ENCODE measurements at places on chromosomes 7 and 10.
A peak's percentile ranks its signal among the peaks of the same experiment; 100 is the strongest.

DNA sequence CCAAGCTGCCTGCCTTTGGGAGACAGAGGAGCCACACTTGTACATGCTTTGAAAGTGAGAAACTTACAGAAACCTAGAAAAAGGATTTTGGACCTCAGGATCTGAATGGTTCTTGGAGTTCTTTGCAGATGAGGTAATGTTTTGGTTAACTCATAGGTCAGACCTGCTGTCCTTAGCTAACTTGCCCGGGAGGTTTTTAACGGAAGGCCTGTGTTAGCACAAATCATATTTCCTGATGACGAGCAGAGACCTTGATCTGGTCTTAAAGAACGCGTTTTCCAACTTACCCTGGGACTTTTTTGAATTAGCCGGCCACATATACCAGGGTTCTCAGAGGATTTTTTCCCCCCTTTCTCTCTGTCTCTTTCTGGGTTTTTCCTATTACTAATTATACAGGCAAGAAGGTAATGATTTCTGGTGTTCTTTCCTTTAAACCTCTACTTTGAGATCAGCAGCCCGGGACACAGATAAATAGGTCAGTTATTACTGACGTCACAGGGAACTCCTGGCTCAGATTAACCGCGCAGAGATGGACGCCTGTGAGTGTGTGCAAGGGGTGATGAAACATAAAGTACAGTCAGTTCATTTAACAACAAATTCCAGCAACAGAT is 101.7 kb upstream of the KLF6 start:
- no peak for DNase-seq

DNA sequence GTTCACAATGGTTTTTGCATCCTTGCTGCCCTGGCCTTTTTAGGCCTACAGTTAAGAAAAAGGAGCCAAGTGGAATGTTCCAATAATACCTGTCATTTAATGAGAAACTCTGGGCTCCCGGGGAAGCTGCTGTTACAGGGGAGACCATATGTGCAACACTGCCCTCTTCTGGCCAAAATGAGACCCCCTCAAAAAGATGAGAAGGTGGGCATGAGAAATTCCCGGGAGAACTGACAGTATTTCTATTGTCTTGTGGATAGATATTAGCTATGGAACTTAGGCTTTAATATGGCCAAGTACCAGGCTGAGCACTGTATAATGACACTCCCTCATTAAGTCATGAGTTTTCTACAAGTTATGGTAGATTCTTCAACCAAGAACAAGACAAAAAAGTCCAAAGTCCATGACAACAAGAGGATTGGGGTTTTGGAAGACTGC is 99.4 kb downstream of the CCDC3 start:
- DNase-seq = no peak

DNA sequence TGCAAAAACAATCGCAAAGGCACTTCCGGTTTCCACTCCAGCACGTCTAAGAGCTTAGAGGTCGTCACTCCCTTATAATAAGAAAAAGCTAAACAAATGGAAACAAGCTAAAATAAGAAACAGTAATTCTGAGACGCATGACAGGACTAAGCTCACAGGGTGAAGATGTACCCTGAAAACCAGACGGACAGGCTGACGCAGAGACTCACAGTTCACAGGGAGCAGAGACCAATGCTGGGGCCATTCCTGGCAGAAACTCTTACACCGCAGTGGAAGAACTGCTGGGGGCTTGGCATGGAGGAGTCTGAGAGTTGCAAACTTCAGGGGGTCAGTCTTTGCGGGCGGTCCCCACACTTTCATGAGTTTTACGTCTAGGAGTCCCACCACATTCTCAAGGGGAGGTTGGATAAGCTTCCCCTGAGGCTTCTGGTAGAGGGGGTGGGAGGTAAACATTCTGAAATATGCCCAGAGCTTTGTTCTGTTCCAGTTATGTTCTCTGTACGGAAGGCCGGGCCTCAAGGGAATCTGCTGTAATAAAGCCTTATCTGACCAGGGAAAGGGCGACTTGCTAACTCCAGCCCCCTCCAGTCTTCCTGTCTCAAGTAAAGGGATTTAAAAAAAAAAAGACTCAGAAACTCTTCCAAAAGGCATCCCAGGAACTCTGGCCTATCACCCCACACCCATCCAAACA is 47.8 kb downstream of the BRI3 start:
- DNase-seq = no peak

GRCh38 chr7:145928937-145929336 is 187.7 kb upstream of the CNTNAP2 start:
- DNase-seq = no peak

DNA sequence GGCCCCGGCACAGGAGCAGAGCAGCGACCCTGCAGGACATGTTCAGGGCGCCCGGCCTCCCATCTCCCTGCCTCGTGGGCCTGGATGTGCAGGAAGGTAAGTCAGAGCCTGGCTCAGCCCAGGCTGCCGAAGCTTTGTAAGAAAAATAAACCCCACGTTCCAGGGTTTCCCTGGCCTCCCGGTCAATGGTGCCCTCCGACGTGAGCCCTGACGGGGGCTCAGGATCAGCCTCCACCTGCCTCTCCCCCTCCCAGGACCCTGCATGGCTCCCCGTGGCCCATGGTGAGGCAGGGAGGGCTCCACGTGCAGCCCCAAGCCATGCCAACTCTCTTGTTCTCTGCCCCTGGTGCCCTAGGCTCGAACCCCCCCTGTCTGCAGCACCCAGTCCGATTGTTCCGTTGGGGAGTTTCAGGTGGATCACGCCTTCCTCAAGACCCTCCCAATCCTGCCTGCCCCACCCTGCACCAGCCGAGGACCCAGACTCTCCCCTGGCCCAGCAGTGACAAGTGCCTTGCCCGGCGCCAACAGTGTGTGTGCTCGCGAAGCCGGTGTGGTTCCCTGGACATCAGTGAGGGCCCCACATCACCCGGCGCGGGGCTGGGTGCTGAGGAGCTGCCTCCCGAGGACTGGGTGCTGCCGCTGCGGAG is 73.2 kb downstream of the PDGFA start:
- no peak for DNase-seq

DNA sequence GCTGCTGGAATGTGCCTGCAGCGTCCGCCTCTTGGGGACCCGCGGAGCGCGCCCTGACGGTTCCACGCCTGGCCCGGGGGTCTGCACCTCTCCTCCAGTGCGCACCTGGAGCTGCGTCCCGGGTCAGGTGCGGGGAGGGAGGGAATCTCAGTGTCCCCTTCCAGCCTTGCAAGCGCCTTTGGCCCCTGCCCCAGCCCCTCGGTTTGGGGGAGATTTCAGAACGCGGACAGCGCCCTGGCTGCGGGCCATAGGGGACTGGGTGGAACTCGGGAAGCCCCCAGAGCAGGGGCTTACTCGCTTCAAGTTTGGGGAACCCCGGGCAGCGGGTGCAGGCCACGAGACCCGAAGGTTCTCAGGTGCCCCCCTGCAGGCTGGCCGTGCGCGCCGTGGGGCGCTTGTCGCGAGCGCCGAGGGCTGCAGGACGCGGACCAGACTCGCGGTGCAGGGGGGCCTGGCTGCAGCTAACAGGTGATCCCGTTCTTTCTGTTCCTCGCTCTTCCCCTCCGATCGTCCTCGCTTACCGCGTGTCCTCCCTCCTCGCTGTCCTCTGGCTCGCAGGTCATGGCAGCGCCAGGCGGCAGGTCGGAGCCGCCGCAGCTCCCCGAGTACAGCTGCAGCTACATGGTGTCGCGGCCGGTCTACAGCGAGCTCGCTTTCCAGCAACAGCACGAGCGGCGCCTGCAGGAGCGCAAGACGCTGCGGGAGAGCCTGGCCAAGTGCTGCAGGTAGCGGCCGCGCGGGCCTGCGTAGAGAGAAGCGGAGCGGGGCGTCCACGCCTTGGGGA is 645 bp downstream of the SLC26A4 start:
- peak; percentile 58 for DNase-seq

- no peak for DNase-seq
Observed at GRCh38 chr7:13945670-13946069, 43.8 kb downstream of the ETV1 start.

GRCh38 chr7:53661645-53662217 is 626.3 kb downstream of the POM121L12 start:
- no peak for DNase-seq

DNA sequence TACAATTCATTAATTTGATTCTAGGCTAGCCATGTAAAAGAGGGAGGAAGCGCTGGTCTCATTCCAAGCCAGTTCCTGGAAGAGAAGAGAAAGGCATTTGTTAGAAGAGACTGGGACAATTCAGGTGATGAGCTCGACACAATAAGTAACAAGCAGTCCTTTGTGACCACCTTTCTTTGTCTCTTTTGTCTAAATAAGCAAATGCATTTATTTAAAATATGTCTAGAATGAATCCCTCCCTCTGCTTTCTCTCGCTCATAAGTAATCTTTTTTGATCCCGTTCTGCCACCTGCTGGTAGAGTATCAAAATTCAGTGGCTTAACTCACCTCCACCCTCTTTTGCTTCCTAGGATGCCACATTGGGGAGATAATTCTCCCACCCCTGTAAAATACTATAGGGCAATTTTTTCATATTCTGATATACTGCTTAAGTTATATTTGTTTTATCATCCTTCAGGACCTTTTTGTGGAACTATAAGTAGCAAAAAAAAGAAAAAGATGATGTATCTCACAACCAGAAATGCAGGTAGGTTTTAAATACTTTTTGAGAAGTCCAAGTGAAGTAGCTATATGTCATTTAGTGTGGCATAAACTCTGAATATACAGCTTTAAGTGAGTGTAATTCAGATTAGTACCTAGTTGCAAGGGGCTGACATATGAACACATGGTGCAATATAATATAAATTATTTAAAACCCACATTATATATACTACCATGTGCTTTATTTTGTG is 91.5 kb downstream of the GSDME start:
- peak; percentile 22 for DNase-seq

- DNase-seq = no peak
Observed at GRCh38 chr7:49773936-49774458, 559 bp downstream of the VWC2 start.

DNA sequence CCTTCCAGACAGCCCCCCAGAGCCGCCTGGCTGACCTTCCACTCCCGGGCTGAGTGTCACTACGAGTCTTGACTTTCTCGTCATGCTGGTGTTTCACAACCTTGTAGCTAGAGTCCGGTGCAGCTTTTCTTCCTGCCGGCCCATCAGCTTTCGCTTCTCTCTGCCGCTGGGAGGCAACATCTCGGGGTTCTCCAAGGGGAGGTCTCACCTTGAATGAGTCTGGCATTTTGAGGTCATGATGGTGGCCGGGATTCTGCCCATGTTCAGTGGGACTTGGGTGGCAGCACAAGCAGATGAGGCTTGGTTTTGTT is 285.2 kb downstream of the CAMK1D start:
- DNase-seq = no peak

DNA sequence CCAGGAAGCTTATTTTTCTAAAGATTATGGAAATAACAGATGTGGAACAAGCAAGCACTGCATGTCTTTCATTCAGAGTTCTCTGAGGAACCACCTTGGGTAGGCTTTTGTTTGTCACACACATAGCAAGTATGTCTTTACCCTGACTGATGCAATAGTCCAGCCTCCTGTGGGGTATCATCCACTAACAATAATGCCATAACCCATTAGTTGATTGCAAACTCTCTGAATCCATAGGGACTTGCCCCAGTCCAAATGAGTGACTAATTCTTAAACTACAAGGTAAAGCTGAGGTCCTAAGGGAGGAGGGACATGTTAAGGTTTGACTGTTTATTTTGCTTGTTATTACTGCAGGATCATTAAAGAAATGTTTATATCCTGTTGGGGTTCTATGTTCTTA is 151.4 kb upstream of the PRPS1L1 start:
- no peak for DNase-seq

DNA sequence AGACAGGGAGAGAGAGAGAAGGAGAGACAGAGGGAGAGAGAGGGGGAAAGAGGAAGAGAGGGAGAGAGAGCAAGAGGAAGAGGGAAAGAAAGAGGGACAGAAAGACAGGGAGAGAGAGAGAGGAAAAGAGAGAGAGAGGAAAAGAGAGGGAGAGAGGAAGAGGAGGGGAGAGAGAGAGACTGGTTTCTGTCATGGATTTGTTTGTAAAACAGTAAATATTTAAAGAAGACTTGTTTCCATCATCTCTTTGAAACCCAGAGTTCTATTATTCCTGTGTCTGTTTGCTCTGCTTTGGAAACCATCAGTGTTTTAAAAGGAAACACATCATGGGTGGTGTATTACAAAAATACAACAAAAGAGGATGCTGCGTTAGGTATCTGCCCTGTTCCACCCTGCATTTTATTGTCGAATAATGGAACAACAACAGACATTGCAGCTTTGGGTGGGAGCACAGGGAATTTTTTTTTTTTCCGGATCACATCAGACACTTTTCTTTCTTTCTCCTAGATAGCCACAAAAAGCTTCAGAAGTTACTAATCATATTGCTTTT is 150.7 kb upstream of the RSU1 start:
- no peak for DNase-seq

DNA sequence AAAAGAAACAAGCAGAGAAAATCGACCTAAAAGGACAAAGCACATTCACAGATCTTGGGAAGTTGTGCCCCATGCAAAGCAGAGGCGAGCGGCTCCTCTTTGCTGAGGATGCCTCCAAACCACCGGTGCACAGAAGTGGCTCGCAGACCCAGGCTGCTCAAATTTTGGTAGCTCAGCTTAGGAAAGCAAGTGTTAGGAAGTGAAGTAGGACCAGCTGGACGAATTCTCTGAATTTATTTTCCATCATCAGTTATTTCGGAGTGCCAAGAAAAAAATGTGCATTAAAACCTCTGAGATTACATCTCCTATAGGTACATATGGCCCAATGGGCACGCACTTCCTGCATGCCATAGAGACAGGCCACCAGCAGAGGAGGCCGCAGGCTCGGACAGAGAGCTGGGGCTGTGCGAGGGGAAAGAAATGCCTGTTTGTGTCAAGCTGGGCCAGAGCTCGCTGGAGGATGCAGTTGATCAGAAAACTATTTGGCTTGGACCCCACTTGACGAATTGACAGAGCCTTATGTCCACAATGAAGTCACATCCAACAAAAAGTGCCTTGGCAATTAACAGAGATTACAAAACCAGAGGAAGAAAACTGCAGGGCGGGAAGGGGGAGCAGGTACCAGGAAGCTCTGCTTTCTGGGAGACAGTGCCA is 122.3 kb upstream of the LYZL2 start:
- peak; percentile 67 for DNase-seq

DNA sequence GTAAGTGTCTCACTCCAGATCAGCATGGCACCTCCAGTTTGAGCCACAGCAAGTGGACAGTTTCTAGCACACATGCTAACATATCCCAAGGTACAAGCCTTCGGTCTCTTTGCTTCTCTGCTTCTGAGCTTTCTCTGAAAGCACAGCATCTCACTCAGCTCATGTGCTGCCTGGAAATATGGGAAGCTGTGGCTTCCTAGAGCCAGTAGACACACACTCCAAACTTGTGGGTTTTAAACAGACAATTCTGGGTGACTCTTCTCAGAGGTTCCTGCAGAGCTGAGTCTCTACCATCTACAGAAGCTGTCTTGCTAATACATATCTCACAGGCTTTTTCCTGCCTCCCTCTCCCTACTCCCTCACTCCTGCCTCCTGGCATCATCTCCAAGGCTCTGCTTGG is 23.9 kb upstream of the TMEM273 start:
- DNase-seq = no peak

- no peak for DNase-seq
Observed at GRCh38 chr7:33114976-33115375, 5.8 kb upstream of the RP9 start.
